Occipital lobe (tissue), 3 donors: ENCODE measurements at places on chromosomes 13 and 19. TPM values are rescaled to one million over a fixed set of nuclear protein-coding genes. Genes with fewer than 3 reads are reported as not detected.

ATXN8OS gene
- total RNA-seq, result 2.2 TPM

ACTMAP gene
- total RNA-seq, result 0.31 TPM

ADAMTSL5 gene
- total RNA-seq, result not detected

ZNF443 gene
- total RNA-seq, result 13.9 TPM

SERPINE3 gene
- total RNA-seq, result 0.16 TPM
